ENCODE measurements at places on chromosomes 1 and 21.

DNA sequence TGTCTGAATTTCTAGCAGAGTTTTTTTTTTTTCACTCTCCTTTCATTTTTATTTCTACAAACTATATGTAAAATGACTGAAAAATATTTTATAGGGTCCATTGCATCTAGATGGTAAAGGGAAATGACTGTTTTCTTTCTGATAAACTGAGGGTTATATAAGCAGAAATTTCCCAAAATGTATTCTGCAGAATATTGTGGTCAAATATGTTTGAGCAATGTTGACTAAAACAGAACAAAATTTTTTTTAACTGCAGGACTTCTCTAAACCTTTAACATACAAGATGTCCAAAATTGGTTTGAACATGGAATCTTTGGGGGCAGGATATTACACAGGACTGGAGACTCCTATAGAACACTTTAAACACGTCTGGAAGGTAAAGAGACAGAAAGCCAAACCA is 190.5 kb downstream of the TOMM20 start:
- no peak for DNase-seq

GRCh38 chr1:153801028-153801625 is 25.9 kb downstream of the SLC27A3 start:
- DNase-seq: no peak

GRCh38 chr1:92404661-92405060 is 82.1 kb downstream of the GFI1 start:
- DNase-seq: no peak

- no peak for DNase-seq
Observed at GRCh38 chr1:25468033-25468432, 37.3 kb downstream of the MACO1 start.

- no peak for DNase-seq
Observed at GRCh38 chr1:162088281-162088969, 18.9 kb downstream of the NOS1AP start.
